Stimulated activated CD4-positive, alpha-beta T cell treated with anti-CD3 and anti-CD28 coated beads, Interleukin-1b, Interleukin-23, amount 100 ng/mL, for 1 hour (primary cell): ENCODE measurements at places on chromosomes 4 and X.

DNA sequence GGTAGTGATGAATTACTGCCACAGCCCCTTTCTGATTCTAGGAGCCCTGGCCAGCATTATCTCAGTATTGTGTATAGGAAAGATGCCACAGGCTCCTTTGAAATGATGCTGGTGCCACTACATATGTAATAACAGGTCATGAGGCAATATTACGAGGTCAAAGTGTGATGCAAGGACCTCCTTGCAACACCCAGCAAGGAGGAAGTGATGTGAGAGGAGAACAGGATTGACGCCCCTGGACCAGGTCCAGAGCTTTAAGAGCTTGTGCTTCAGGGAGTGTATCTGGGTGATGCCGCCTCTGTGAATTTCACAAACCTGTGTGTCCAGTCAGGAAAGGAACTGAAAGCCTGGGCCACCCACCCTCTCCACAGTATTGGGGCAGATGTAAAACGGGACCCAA, 261.8 kb downstream of the MID1IP1 start:
- DNase-seq, result no peak

GRCh38 chr4:52105276-52105675, 54.2 kb downstream of the SPATA18 start:
- no peak for DNase-seq

DNA sequence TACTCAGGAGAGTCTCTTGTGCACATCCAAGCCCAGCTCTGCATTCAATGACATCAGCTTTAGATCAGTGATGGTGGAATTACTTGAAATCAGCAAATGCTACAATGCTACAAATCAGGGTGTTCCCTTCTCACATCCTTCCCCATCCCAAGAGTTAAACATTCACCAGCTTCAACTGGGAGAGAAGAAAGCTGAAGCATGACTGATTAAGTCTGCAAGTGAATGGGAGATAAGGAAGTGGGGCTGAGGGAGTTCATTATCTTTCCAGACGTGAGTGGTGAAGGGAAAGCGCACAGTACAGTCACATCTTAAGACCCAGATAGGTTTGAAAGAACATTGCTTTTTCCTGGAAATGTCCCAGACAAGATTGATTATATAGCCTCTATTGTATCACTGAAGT, 26.2 kb upstream of the MAP9 start:
- no peak for DNase-seq

DNA sequence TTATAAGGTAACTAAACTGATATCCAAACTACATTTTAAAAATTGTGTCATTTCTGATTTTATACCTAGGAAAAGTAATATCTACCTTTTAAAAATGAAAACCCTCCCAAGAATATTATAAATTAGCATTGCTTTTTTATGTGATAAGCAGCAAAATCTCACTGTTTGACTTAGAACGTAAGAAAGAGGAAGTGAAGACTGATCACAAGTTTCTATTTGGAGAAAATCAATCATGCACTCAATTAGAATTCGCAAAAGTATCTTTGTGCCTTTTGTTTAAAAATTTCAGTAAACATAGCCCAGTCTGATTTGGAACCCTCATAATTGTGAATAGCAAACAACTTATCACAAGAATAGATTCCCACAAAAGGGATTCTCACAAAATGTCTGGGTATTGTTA, 142.7 kb downstream of the TENM3 start:
- no peak for DNase-seq

GRCh38 chrX:136586386-136586785, 54.4 kb downstream of the VGLL1 start:
- no peak for DNase-seq

- no peak for DNase-seq
Observed at GRCh38 chrX:45198706-45199105, 2.0 kb downstream of the DIPK2B start.

- no peak for DNase-seq
Observed at GRCh38 chrX:118603981-118604380, 108.4 kb downstream of the DOCK11 start.

- no peak for DNase-seq
Observed at GRCh38 chr4:24872720-24873119, 40.1 kb downstream of the CCDC149 start.

GRCh38 chrX:4932790-4933189, 1219.3 kb upstream of the PRKX start:
- no peak for DNase-seq

DNA sequence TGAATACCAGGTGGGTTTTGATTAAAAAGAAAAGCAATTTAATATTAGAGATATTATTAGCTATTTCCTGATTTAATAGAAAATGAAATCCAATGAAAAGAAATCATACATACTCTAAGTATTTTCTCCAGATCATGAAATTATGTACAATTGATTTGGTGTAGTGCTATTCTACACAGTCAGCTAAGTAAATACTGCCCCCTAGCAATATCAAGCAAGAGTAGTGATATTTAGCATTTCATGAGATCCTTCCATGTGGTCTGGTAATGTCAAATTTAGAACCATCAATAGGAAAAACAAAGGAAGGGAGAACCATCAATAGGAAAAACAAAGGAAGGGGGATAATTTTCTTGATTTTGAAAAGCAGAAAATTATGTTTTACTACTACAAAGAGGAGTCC, 114.6 kb downstream of the TBCK start:
- DNase-seq, result no peak

GRCh38 chrX:12007881-12008280, 130.4 kb upstream of the FRMPD4 start:
- DNase-seq, result no peak

DNA sequence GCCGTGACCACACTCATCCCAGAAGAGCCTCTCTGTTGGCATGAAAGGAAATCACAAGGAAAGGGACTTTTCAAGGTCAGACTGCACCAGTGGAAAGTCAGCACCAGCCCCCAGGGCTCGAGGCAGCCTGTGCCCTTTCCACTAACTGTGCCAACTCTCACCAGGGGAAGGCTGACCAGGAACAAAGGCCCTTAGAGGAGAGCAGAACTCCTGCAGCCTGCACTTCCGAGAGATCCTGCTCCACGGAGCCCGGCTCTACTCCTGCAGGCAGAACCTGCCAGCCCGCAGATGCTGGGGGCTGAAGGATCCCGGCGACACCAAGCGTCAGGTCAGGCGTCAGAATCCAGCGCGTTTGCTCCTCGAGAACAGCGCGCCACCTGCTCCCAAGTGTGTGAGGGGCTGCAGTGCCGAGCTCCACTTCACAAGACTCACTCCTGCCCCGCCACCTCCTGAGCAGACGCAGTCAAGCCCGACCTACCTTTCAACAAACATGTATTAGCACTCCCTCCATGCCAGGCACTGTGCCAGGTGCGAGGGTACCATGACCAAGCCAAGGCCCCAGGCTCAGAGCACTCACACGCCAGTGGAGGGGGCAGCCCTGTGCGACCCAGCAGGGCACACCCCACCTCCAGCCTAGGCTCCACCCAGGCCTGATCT, 13.6 kb upstream of the HELT start:
- no peak for DNase-seq

- no peak for DNase-seq
Observed at GRCh38 chr4:173246719-173247118, 78.1 kb downstream of the GALNT7 start.

DNA sequence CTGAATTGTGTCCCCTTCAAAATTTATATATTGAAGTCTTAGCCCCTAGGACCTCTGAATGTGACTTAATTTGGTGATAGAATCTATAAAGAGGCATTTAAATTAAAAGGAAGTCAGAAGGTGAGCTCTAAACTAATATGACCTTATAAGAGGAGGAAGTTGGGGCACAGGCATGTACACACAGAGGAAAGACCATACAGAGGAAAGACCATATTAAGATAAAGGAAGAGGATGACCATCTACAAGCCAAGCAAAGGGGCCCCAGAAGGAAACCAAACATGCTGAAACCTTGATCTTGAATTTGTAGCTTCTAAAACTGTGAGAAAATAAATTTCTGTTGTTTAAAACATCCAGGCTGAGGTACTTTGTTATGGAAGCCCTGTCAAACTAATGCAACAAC, 26.9 kb upstream of the CYBB start:
- DNase-seq, result no peak

DNA sequence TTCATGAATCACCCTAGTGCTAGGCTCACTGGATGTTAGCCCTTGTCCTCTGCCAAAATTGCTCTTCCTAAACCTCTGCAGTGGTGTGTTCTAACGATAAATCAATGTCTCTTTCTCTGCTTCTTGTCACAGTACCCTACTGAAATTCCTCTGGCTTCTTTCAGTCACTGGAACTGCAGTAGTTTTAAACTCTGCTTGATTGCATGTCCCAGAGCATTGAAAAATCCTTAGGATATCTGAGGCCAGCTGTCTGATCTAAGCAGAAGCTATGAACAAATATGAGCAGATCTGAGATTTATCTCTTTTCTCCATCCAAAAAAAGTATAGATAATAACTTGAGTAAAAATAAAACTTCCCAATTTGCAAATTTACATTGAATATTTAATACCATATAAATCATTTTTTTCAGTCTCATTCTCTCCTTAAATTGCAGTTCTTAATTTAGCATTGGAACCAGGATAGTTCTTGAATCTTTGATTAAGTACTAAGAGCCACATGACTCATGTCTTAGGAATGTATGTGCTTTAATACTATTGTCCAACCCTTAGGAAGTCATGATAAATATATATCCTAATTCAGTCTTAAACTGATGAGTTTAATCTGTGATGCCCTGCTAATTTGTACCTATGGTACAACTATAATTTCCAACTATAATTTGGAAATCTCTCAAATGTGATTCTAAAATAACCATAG, 169.7 kb downstream of the PDHA2 start:
- no peak for DNase-seq

- no peak for DNase-seq
Observed at GRCh38 chr4:156906325-156906724, 65.3 kb downstream of the PDGFC start.

DNA sequence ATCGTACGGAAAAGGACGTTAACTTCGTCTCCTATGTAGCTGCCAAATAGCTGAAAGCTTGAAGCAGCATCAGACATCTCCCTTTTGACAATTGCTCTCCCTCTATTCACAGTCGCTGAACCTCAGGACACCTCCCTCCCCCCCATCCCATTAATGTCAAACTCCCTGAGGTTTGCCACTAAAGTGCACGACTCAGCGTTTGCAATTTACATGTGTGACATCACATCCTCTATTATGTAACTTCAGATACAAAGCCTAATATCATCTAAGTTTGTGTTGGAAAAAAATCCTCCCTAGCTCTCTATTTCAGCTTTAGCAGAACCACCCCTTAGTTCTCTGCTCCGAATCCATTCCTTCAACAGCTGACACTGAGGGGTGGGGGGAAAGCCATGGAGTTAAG, 5.5 kb upstream of the NR3C2 start:
- DNase-seq, result no peak

GRCh38 chrX:40644176-40644575, 3.2 kb downstream of the CXorf38 start:
- DNase-seq, result no peak

DNA sequence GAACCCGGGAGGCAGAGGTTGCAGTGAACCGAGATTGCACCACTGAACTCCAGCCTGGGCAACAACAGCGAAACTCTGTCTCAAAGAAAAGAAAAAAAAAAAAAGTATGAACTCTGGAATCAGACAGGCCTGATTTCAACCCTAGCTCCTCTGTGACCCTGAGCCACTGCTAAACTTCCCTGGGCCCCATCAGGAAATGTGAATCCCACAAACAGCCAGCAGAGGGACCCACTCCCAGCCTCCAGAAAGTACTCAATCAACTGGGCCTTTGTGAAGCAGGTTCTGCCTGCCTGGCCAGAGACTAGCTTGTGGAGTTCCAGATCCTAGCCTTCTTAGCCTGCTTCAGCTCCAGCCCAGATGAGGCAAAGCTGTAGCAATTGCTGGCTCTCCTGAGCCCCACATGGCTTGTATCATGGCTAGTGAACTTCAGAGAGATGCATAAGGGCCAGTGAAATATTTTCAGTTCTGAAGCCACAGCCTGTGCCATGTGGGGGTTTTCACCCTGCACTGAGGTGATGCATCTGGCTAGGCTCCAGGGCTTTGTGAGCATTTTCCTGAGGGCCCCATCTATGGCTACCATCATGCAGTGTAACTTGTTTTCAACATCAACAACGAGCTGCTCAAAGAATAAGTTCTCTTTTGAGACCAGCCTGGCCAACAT, 7.2 kb upstream of the IDS start:
- peak; percentile 14 for DNase-seq
